ENCODE measurements at places on chromosomes 6 and 20.
A peak's percentile ranks its signal among the peaks of the same experiment; 100 is the strongest.

DNA sequence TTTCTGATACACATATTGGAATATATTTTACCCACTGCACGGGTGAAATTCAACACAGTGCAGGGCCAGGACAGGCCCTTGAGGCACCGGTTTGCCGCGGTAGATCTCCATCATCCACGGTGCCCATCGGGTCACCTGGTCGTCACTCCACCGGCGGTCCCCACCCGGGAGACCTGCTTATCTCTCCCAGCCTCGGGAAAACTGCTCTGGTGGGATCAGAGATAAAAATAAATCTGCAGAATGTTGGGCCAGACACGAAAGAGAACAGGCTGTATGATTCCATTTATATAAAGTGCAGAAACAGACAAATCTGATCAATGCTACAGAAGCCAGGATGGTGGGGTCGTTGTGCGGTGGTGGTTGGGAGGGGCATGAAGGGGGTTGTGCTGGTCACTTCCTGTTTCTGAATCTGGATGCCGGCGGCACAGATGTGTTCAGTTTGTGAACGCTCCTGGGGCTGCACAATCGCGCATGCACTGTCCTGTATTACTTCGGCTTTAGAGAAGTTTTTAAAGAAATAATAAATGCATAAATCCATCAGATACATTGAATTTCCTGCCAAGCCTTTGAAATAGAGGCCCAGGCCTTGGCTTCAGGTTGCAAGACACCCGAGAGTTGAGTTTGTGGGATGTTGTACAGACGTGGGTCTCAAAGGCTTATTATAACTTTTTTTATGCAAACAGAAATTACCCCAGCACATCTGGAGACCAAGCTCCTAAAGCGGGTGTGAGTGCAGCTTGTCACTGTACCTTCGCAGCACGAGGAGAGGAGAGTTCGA, 54.3 kb downstream of the ANKRD60 start:
- no peak for DNase-seq
- peaks cover 51% of the 10 kb centered on the region for H3K4me1 ChIP-seq
- peak overlapping the region; percentile 58 for H3K4me3 ChIP-seq
- H3K27ac ChIP-seq: peak overlapping the region; percentile 92
- no peaks in the 10 kb centered on the region for H3K36me3 ChIP-seq

DNA sequence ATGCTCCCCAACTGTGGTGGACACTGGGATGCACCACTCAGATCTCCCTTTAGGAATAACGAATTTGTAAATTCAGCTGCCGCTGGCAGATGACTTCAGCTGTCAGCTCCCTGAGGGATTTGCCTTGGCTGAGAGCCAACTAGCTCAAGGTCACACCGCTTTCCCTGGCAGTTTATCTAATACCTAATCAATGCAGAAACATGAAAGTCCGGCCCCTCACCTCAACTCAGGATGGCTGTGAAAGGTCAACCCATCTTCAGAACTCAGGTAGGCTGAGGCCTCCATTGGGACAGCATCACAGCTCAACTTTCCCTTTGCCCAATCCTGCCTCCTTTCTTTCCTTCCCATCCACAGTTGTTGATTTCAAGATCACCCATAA, 22.8 kb upstream of the SCGN start:
- no peak overlapping the region for H3K4me3 ChIP-seq
- no peaks in the 10 kb centered on the region for H3K36me3 ChIP-seq
- no peak overlapping the region for H3K27ac ChIP-seq
- H3K4me1 ChIP-seq: no peaks in the 10 kb centered on the region
- H3K27me3 ChIP-seq: no peaks in the 10 kb centered on the region

DNA sequence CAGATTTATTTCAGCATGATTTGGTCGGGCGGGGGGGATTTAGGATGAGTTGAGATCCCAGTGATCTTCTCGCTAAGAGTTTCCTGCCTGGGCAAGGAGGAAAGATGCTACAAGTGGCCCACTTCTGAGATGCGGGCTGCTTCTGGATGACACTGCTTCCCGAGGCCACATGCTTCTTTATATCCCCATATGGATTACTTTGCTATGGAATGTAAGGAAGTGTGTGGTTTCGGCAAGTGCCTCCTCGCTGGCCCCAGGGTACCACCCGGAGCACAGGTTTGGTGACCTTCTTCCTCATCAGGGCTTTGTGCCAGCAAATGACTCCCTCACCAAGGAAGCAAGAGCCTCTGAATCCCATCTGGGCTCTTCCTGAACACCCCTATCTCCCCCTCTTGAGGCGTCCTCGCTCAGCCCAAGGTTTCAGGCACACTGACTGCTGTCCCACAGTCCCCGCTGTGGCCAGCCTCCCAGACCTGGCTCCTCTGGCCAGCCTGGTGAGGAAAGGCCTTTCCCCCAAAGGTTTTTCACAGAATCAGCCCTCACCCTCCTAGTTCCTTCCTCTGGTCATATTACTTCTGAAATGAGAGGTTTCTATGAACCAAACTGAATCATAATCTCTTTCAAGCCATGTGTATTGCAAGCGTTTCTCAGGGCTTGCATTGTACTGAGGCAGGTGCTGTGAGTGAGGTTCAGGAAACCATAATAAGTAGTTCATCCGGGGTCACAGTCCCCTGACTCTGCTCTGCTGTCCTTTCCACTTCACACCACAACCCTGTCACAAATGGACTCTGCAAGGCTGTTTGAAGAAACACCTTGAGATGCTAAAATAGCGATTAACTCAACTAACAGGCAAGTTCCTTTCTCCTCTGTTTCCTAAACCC, 41.7 kb upstream of the IL17A start:
- no peak overlapping the region for H3K4me3 ChIP-seq
- H3K36me3 ChIP-seq: no peaks in the 10 kb centered on the region
- no peak for DNase-seq
- no peak overlapping the region for H3K27ac ChIP-seq
- peaks cover 12% of the 10 kb centered on the region for H3K4me1 ChIP-seq
- no peaks in the 10 kb centered on the region for H3K27me3 ChIP-seq

DNA sequence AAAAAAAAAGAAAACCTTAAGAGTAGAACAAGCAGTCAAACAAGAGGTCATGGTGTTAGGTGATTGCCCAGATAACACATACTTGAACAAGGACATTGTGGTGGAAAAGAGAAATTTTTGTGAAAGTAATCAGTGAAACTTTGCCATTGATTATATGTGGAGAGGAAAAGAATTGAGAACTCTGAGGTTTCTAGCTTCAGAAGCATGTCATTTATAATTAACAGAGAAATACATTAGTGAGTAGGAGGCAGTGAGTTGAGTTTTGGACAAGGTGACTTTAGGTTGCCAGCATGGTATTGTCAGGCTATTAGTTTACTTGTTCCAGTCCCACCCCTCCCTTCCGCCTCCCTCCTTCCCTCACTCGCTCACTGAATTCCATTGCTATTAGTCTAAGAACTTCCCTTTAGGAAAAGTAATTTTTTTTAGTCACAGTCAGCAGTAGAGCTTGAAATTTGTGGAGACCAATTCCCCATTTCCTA, 17.2 kb downstream of the TAB2 start:
- no peaks in the 10 kb centered on the region for H3K27me3 ChIP-seq
- DNase-seq: peak; percentile 15
- H3K4me1 ChIP-seq: peaks cover 63% of the 10 kb centered on the region
- no peaks in the 10 kb centered on the region for H3K36me3 ChIP-seq

- H3K36me3 ChIP-seq: no peaks in the 10 kb centered on the region
- no peak overlapping the region for H3K27ac ChIP-seq
- H3K4me1 ChIP-seq: no peaks in the 10 kb centered on the region
- H3K4me3 ChIP-seq: no peak overlapping the region
- no peak for DNase-seq
Measured at GRCh38 chr6:62042429-62042828, 243.6 kb downstream of the KHDRBS2 start.
